Esophagus muscularis mucosa (tissue), 4 donors: ENCODE measurements at places on chromosomes 4 and X. TPM values are rescaled to one million over a fixed set of nuclear protein-coding genes. Genes with fewer than 3 reads are reported as not detected.

Gene CXCL11
- total RNA-seq, result not detected

- no peak for DNase-seq
Measured at GRCh38 chr4:75745161-75745560, 20.8 kb downstream of the USO1 start.

Gene HS6ST2
- not detected for total RNA-seq

Gene HTN3
- not detected for total RNA-seq

DNA sequence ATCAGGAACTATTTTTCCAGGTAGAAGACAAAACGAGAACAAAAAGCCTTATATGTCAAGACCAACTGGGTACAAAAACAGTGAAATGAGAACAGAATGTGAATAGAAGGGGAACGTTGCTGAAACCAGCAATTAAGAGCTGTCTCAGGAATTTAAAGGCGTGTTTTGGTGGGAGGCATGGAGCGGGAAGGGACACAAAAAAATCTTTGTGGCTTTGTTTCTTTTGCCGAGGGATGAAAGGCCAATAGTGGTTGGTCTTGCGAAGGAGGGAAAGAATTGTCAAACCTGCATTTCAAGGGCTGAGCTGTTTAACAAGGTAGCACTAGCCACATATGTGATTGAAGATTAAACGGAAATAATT, 103.8 kb downstream of the USP46 start:
- DNase-seq, result no peak

DNA sequence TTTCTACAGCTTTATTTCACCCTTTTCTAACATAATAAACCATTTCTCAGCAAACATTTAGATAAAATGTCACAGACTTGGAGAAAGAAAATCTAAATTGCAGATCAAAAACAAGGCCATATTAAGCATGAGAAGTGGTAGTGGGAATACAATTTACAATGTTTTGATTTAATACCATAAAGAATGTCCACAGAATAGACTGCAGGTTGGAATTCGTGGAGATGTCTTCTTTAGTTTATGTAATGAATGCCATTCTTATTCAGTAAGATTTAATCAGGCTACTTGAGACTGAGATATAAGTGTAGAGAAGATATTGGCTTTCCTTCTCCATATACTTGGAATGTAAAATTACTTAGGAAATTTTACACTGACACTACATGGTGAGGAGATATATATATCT, 91.9 kb upstream of the ZFP42 start:
- DNase-seq, result no peak

GRCh38 chrX:111181951-111182350, 86.0 kb downstream of the PAK3 start:
- no peak for DNase-seq

- DNase-seq, result no peak
Measured at GRCh38 chr4:40205259-40206198, 8.7 kb downstream of the RHOH start.

GRCh38 chr4:17664755-17665154, 50.3 kb downstream of the MED28 start:
- DNase-seq, result peak; percentile 60

Gene REPS2
- 26.4 TPM for total RNA-seq

Gene RRH
- not detected for total RNA-seq

Gene FAM9C
- total RNA-seq, result not detected

- DNase-seq, result no peak
Measured at GRCh38 chr4:89661173-89661899, 175.6 kb downstream of the SNCA start.

Gene SLC10A6
- total RNA-seq, result 3.4 TPM

GRCh38 chrX:13747836-13748235, 13.3 kb downstream of the OFD1 start:
- DNase-seq, result no peak
